ENCODE measurements at places on chromosomes 1 and 21.

- DNase-seq, result no peak
Observed at GRCh38 chr21:33229099-33229783, 497 bp upstream of the IFNAR2 start.

DNA sequence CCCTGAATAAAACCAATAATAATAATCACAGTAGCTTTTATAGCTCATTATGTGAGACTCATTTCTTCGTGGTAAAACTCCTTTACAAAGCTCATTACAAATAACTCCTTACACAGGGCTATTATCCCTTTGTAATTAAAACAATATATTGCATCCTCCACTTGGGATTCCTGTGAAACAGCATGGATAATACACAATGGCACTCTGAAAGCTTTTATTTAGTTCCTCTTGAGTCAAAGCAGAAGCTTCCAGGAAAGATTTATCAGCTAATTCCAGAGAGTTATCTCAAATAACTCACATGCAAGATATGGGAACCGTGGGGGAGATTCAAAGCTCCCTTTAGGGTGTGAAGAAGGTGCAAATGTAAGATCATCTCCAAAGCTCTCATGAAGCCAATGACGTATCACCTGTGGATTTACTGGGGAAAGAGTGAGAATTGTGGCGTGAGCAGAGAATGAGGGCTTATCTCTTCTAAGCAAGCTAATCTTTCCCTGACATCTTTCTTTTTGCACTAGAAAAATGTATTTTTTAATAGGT lies 60.4 kb upstream of the GJA5 start:
- DNase-seq, result no peak

DNA sequence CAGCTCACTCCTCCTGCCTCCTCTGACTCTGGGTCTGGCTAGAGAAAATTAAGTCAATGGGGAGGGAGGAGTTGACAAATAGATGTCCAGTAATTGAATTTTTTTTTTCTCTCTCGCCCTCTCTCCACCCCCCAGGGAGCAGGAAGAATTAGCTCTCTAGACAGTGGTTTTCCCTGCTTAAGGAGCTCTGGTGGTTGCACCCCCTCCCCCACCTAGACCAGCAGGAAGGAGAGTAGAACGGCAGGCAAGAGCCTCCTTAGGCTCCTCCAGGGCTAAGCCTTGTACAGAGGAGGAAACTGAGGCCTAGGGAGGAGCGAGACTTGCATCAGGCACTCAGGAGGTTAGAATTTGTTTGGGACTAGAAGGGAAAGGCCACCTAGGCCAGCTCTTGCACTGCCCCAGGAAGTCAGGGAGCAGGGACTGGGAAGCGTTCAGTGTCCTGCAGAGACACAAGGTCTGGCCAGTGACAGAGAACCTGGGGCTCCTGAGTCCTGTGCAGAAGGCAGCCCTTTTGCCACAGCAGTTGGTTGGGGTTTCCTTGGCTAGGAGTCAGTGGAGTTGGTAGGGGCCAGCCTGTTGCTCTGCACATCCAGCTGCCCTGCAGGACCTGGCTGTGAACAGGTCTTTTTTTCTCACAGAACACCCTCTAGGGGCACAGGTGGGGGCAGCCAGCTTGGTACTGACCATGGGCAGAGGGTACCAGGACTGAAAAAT lies 49.5 kb upstream of the ACOT11 start:
- no peak for DNase-seq

DNA sequence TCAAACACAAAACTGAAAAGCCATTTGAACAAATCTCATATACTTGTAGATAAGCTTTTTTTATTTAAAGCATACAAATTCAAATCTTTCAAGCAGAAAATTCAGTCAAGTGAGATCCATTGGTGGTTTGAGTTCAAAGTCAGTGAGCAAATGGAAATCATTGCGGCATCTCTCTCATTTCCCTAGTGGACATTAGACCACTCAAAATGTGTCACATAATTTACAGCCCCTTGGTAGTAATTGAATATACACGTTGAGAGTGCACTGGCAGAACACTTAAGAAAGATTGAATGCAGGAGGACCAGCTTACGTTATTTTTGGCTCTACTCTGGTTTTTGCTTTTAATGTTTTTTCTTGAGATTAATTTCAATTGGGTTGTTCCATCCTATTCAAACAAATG lies 633.7 kb downstream of the USP25 start:
- no peak for DNase-seq

DNA sequence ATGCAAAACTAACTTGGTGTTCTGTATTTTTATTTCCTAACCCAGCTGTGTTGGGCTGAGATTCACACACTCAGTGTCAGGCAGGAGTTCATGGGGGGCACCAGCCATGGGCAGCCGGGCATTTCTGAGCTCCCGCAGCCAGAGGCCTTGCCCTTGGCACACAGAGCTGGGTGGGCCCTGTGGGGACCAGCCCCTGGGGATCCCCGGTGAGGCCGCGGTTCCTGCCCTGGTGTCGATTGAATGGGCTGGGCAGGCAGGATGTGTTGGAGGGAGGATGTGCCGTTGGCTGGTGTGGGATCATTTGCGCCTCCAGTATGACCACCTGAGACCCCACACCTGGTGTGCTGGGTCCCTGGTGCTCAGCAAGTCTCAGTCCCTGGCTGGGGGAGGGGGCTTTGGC lies 91.0 kb downstream of the PRDM16 start:
- DNase-seq, result no peak

DNA sequence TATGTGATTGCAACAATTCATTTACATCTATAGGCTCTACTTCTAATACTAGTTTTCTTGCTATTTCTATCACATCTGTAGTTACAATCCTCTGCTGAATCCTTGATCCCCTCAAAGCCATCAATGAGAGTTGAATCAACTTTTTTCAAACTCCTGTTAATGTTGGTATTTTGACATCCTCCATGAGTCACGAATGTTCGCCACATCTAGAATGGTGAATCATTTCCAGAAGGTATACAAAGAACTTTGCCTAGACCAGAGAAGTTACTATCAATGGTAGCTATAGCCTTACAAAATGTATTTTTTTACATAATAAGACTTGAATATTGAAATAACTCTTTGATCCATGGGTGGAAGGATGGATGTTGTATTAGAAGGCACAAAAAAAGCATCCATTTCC lies 110.0 kb downstream of the AMY1C start:
- no peak for DNase-seq

DNA sequence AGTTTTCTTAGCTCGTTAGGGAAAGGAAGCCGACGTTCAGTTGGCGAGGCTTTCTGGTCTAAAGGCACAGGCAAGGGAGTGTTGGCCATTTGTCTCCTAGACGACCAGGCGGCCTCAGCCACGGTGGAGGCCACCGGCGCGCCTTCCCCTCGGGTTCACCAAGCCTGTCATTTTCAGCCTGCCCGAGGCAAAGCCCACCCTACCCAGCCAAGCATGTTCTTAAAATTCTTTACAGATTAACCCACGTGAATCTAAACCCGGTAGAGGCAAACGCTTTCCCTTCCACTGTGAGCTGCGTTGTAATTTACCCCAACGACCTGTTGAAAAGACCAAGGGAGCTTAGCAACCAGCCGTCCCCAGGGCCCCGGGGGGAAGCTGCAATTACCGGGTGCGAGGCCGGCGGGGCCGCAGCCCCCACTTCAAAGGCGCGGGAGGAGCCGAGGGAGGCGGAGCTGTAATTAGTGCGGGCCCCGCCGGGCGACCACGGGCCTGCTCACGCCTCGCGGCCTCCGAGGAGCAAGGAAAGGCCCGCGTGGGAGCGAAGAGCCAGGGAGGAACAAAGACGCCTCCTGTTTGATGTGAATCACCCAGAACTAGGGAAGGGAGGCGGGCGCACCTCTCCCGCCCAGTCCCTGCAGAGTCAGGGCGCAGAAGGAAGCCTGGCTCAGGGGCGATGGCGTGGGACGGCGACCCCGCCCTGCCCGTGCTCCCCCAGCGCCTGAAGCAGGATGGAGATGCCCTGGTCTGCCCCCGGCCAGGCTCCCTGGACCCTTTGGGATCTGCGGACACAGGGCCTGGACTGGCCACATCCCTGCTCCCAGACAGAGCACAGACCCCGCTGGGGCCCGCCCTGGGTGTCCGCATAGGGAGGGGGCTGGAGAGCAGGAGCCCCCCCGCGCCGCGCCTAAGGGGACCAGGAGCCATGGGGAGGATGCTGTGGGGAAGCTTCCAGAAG lies 12.1 kb upstream of the TSPEAR start:
- DNase-seq, result peak; percentile 37

DNA sequence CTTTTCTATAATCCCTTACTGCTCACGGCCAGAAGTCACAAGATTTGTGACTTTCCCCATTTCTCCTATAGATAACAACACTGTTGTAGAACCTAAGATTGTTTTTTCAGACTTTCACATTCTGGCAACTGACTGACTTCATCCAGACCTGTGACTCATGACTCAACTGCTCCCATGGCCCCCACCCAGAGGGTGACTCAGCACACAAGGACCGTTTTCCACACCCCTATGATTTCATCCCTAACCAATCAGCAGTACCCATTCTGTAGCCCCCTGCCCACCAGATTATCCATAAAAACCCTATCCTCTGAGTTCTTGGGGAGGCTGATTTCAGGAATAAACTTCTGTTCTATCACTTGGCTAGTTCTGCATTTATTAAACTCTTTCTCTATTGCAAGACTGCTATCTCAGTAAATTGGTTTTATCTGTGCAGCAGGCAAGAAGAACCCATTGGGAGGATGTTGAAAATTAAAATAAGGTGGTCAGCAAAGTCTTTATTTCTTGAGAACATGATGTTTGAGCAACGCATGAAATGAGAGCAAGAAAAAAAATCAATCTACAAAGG lies 79.7 kb downstream of the NGF start:
- DNase-seq, result no peak

DNA sequence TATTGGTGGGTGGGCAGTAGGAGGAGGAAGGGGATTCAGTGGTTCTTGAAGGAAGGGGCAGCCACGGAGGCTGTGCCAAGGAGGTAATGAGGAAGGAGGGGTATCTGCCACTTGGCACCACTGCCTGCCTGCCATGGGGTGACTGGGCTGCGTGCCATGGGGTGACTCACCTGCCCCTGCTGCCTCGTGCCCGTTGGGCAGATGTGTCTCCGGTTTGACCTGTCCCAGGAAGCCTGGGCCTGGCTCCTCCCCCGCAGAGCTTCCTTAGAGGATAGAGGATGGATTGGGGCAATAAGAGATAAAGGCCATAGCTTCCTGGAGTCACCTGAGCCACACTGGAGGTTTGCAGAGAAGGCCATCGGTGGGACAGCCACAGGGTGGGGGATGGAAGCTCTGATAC lies 1.7 kb downstream of the PADI3 start:
- no peak for DNase-seq

- DNase-seq, result no peak
Observed at GRCh38 chr1:113040718-113041412, 32.1 kb upstream of the LRIG2 start.

- DNase-seq, result no peak
Observed at GRCh38 chr1:8718850-8719361, 98.5 kb downstream of the RERE start.
